ENCODE measurements at places on chromosomes 12 and 14.

GRCh38 chr12:65924716-65925115 is 100.4 kb downstream of the HMGA2 start:
- no peak for DNase-seq

DNA sequence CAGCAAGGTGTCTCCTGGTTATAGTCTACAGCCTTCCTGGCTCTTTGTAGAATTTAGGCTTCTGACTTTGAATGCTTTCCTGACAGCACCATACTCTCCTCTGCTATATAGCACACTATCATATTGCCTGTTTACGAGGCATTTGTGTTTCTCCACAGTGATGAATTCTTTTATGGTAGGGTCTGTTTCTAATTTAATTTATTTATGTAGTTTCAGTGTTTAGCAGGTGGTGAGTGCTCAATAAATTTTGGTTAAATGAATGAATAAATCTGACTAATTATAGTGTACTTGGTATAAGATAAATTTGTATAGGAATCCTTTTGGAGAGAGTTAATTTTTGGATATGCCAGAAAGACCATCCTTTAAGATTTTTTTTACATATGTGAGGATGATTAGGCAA is 115.3 kb downstream of the RAD51B start:
- DNase-seq = no peak

DNA sequence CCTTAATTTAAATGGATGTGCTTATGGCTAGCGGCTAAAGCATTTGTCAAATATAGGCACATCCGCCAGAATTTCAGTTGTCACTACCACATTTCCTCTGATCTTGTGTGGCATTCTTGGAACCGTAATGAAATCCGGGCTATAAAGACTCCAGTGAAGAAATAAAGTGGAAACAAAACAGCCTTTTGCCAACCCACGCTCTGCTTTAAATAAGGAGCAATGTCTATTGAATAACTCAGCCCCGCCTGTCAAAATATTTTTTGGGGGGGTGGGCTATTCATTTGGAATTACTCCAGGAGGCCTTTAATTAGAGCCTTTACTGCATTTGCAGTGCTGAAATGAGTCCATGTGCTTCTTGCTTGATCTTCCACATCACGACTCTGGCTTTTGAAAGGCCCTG is 179.6 kb upstream of the RPH3A start:
- no peak for DNase-seq

DNA sequence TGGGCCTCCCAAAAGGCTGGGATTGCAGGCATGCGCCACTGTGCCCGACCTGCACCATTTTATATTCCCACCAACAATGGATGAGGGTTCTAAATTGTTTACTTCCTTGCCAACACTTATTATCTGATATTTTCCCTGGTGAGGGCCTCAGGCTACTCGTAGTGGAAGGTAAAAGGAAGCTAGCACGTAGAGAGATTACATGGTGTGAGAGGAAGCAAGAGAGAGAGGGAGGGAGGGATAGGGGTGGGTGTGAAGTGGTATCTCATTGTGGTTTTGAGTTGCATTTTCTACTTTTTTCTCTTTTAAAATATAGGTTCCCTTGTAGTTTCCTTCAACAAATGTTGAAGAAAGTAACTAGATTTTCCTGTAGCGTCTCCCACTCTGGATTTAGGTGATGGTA is 30.9 kb downstream of the MYO1H start:
- no peak for DNase-seq

GRCh38 chr12:128570191-128571065 is 253.3 kb downstream of the SLC15A4 start:
- DNase-seq = no peak

- DNase-seq = no peak
These were observed 79.5 kb downstream of the OTOGL start for GRCh38 chr12:80178846-80179245.

DNA sequence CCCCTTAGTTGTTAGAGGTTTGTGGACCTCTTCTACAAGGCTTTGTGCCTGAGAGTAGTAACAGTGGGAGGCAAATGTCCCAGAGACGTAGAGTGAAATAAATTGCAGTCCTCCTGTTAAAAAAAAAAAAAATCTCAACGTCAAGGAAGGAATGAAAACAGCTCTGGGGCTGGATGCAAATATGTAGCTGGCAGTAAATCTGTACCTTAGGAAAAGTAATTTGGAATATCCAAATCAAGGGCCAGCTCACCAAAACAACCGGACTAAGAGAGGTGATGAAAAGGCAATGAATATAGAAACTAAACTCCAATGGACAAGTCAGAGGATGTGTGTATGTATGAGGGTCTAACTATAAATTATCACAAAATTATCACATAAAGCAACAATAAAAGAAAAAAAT is 27.0 kb downstream of the SINHCAF start:
- DNase-seq = no peak

DNA sequence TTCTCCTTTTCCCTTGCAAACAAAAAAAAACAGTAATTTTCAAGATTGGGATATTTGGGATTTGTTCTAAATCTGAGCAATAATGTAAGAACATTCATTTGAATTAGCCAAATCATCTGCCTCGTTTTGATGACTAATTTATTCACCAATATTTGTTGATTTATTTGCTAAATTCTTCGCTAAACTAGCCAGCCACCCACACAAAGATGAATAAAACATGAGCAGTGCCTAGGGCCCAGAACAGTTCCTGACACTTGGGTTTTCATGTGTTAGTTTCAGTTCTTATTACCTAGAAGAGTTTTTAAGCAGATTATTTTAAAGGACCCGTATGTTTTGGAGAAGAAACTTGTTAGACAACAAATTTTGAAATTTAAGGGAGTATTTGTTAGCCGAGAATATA is 1.4 kb downstream of the ETNK1 start:
- DNase-seq = no peak

- no peak for DNase-seq
These were observed 131.7 kb downstream of the PLXNC1 start for GRCh38 chr12:94280063-94280462.

GRCh38 chr12:90921536-90921935 is 33.4 kb downstream of the CCER1 start:
- no peak for DNase-seq

Data from DMS 273 treated with DMSO at 0.1 percent for 48 hours (cell line).